ENCODE measurements at places on chromosomes 16 and 17.

DNA sequence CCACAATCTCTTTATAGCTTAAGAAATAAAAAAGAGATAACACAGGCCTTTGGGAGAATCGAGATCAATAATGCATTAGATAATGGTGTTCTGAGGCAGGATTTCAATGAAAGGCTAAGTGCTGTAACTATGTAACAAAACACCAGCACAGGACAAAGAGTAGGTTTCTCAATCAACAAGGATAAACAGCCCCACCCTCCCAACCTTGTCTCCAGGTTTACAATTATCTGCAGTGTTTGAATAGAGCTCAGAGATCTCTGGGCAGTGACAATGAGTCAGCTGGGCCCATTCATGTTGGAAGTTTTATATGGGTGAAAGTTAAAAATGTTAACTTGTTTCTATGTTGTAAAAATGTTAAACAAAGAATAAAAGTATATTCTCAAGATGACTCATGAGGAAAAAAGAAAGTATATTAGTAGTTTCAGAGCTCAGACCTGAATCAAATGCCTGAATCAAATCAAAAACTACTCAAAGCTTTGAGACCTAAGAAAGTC is 17.0 kb upstream of the KRT20 start:
- no peak for DNase-seq

- DNase-seq = no peak
Measured at GRCh38 chr16:51272420-51272819, 121.3 kb upstream of the SALL1 start.

DNA sequence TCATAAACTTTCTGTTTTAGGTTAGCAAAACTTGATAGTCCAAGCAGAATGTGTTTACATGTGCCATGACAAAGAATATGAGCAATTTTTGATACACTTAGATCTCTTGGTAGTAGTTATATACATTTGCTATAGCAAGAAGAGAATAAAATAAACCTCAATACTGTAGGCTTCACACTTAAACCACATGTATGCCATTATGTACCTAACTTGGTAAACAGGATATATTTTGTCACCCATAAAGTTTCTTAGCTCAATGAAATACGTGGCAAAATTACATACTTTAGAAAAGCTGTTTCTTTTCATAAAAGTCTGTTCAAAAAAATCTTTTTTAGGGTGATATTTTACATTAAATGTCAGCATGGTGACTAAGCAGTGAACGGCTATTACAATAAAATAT is 184.7 kb downstream of the MYO1D start:
- DNase-seq = no peak

DNA sequence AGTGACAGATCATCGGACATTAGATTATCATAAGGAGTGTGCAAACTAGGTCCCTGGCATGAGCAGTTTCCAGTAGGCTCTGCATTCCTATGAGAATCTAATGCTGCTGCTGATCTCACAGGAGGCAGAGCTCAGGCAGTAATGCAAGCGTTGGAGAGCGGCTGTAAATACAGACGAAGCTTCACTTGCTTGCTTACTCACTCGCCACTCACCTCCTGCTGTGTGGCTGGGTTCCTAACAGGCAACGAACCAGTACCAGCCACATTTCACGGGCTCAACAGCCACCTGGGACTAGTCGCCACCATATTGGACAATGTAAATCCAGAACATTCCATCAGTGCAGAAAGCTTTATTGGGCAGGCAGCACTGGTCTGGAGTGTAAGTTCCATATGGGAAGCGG is 7.7 kb downstream of the JPH3 start:
- DNase-seq = no peak

GRCh38 chr17:5065227-5065744 is 13.0 kb upstream of the ZFP3 start:
- DNase-seq = no peak
